ENCODE measurements at places on chromosomes 3 and 15.

- DNase-seq, result no peak
Observed at GRCh38 chr15:83927704-83928391, 273.9 kb downstream of the ADAMTSL3 start.

GRCh38 chr3:37174532-37175126, at the start of gene LRRFIP2:
Gene LRRFIP2 (minus strand): TSS chr3:37174582. CDS start chr3:37148983, 25,599 bp downstream.
- DNase-seq, result no peak

DNA sequence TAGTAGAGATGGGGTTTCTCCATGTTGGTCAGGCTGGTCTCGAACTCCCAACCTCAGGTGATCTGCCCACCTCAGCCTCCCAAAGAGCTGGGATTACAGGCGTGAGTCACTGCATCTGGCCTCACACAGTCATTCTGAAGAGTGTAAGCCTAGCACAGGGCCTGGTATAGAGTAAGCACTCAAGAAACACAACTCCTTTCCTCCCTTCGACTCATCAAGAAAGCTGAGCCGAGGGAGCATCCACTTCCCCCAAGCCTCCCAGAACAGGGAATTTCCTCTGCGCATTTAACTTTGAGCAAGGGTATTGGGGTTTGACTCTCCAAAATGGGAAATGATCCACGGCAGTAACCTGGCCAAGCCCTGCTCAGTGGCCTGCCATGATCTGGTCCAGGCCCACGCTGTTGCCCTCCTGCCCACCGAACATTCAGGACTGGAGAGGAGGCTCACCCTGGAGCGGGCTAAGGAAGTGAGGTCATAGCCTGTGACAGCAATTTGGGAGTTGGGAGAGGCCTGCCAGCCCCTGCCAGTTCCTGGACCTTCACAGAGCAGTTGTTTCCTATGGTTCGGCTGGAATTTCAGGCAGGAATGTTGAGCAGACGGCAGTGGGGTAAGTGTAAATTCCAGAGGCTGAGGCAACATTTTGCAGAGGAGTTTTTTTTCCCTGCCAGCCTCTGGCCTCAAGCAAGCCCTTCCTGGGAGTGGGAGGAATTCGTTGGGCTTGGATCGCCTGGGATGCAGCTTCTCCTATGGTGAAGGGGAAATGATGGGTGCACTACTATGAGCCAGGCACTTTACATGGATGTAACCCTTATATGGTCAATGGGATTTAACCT, 21.2 kb upstream of the SMAD3 start:
- DNase-seq, result no peak

DNA sequence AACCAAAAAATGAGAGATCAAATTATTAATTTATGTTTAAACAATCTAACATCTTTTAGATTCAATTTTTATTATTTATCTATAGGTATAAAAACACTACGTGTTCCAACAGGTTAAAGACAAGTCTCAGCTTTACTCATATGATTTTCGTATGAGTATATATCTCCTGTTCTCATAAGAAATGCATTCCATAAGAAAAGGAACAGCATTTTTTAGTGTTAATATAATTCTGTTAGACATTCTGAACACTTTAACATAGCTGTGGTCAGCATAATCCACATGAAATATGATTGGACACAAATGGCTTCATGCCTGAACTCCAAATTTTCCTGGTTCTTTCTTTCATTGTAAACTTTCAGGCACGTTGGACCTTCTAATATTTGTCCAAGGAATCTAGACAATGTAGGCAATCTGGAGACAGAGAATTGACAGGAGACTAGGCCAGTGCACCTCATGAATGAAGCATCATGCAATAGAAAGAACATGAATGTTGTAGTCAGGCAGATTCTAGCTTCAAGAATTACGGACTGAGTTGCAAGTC, 1122.0 kb upstream of the ALCAM start:
- DNase-seq, result no peak

- no peak for DNase-seq
Observed at GRCh38 chr15:73931441-73931840, 5.2 kb downstream of the LOXL1 start.

- DNase-seq, result no peak
Observed at GRCh38 chr3:18572809-18573208, 147.7 kb upstream of the SATB1 start.

DNA sequence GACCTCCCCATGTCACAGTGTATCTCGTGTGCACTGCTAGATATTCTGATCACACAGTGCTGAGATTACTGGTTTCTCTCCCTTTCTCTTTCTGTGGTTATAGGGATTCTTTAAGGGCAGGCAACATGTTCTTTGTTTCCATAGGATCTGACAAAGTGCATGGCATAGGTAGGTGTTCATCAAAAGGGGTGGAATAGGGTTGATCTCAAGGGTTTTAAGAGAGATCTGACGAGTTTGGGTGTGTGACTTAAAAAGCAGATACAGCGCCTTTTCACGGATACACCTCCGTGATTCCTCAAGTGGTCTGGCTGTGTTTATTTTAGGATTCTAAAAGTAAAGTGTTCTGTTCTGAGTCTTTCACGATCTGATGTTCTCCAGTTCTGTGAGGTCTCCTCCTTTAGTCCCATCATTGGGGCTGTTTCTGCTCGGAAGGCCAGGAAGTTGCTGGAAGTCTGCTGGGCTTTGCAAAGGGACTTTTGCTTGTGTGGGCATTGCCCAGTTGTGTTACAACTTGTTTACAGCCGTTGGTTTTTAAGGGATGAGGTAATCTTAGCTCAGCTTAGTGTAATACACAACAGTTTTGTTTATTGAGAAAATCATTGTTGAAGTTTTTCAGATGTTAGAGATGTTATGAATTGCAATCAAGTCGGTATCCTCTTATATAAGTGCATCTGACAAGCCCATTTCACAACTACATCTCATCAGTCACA, 34.8 kb downstream of the IGF1R start:
- no peak for DNase-seq

- no peak for DNase-seq
Observed at GRCh38 chr3:14300721-14301399, 101.5 kb upstream of the SLC6A6 start.

DNA sequence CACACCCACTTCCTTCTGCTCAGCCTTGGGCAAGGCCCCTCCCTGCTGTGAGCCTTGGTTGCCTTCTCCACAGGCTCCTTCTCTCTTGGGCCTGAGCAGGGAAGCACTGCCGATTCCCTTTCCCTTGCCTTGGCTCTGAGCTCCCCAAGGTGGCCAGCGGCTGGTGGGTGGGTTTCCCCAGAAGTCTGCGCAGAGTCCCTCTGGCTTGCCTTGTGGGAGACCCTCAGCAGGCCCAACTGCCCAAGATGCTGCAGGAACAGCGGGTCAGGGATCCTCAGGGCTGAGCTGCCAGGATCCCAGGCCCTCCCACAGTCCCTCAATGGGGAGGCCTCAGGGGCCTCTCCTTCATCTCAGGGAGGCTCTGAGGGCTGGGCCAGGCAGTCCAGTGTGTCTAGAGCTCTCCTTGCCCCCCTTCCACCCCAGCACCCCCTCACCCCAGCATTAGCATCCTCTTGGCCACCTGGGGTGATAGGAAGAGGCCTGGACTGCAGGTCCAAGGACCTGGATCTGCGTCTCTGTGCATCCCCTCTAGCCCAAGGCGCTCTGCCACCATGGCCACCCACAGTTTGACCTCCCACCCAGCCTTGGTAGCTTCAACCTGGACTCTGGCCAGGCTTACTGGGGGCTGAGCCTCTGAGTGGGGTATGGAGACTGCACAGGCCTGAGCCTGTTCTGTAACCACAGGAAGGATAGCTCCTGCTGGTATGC, 68.6 kb downstream of the EXOG start:
- DNase-seq, result no peak

DNA sequence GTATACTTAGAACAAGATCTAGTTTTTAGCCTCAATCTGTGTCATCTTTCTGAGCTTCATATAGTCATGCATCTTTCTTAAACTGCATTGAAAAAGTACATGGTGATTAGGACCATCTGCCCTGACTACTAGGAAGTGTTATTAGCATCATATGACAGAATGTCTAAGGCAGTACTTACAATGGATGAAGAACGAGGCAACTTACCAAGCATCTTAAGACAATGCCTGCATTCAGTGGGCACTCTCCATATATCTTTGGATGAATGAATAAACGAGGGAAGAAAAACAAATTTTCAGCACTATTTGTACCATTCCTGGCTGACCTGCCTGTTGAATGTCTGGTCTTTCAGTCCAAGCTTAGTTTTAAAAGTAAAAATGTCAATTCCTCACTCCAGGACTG, 185.4 kb upstream of the EPHA3 start:
- no peak for DNase-seq

GRCh38 chr3:160259589-160259988, 34.4 kb downstream of the C3orf80 start:
- DNase-seq, result no peak

DNA sequence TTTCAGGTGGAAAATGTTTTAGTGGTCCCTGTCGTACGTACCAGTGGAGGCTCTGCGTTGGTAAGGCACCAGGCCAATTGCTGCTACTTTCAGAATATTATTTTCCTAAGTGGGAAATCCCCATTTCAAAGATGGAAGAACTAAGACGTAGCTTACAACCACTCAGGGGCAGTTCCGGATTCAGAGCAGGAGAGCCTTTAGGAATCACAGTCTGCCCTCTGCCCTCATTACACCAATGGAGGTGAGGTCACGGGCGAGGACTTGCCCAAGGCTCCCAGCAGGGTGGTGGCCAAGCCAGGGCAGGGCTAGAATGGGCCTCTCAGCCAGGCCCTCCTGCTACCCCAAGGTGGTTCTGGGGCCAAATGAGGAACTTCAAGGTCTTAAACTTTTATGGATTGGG, 72.6 kb downstream of the RASGRF1 start:
- no peak for DNase-seq

GRCh38 chr15:57031605-57032004, 113.2 kb downstream of the TCF12 start:
- no peak for DNase-seq

- no peak for DNase-seq
Observed at GRCh38 chr3:25125201-25125600, 302.9 kb upstream of the RARB start.

DNA sequence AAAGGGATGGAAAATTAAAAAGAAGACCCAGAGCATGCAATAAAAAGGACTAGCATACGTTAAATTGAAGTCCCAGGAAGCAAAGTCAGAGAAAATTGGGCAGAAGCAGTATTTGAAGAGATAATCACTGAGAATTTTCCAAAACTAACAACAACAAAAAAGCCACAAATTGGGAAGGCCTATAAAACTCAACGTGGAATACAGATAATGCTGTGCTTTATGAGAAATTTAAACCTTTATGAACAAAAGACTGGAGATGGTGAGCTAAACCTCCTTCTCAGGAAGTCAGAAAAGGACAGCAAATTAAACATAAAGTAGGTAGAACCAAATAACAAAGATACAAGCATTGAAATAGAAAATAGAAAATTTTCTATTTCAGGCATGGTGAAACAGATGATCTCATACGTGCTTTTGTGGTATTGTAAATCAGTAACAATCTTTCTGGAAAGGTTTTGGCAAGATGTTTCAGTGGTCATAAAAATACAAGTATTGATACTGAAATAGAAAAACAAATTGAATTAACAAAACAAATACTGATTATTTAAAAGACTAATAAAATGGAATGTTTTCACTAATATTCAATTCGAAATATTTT, 55.6 kb downstream of the LYSMD4 start:
- no peak for DNase-seq

- DNase-seq, result no peak
Observed at GRCh38 chr3:47007001-47007400, 27.5 kb downstream of the NBEAL2 start.

GRCh38 chr3:111601810-111602209, 6.7 kb upstream of the ZBED2 start:
- DNase-seq, result no peak

DNA sequence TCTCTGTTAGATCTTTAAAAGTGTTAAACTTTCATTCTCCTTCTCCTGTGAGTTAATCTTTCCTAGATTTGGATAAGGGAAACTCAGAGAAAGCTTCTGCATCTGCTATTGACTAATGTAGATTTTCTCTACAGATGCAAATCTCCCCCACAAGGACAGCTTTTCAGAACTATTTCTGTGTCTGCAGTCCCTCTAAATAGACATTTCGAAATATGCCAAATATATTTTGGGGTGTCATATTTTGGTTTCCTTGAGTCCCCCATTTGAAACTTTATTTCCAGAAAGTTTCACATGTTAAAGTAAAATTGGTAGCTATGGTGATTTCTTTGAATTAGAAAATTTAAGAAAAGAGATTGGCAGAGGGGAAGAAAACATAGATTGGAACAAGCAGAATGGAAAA, 852.3 kb upstream of the ALCAM start:
- DNase-seq, result no peak

DNA sequence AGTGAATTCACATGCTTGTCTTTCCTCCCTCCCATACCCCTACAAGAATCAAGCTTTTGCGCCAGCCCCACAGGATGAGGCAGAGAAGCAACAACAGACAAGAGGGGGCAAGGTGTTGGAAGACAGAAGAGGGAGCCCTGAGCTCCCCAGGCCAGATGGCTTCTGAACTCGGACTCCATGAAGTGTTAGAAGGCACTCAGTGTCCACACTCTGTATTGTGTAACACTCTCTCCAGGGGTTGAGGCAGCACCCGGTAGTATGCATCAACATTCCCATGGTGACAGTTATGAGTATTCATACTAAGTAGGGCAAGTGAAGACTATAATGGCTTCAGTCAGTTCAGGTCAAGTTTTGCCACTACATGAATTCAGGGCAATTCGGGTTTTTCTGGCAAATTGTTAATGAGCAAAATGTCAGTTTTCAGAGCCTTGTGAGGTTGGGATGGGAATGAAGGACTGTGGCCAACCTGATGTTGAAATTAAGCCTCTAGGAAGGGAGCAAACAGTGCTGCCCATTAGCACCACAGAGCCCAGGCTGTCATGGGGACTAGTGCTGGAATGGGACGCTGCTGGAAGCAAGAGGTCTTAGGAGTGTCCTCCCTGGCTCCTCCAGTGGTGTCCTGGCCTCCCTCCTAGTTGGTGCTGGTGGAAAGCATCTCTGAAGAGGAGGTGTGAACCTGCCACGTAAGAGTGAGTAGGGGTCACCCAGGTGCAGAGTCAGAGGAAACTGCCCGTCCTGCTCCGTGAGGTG, 79.4 kb downstream of the KLF15 start:
- no peak for DNase-seq

GRCh38 chr3:48820612-48821324, 26.9 kb downstream of the PRKAR2A start:
- no peak for DNase-seq

DNA sequence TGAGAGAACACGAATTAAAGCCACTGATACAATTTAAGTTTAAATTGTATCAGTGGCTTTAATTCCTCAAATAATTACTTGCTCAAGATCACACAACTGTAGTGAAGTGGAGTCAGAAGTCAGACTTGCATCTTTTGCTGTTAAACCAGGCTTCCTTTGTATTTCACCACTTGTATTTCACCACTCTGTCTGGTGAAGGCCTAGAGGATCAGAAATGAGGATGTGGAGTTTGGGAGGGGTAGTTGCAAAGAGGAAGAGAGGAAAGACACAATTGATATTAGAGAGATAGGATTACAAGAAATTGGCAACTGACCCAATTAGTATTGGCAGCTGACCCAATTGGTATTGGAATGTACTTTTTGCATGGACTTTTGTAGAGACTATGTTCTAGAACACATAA, 288.1 kb upstream of the GPR149 start:
- no peak for DNase-seq

GRCh38 chr3:9837701-9838582, 5.9 kb downstream of the RPUSD3 start:
- no peak for DNase-seq
